ENCODE measurements at places on chromosomes 16 and 17.

DNA sequence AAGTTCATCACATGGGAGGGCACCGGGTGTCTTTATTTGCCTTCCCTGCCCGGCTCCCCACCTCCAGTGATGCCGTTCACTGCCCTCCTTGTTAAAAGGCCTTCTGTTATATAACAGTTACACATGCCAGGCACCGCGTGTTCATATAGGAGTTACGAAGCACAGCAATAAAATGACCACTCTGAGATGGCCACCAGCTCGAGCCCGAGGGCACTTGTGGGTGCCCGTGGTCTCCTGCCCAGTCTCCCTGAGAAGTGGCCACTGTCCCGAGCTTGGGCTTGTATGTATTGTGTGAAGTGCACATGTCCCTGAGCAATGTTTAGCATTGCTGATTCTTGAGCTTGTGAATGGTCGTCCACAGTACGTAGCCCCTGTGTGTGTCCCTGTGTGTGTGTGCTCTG lies 355.6 kb downstream of the SEC14L1 start:
- no peak for DNase-seq

GRCh38 chr16:22366889-22367288 lies 7.5 kb downstream of the CDR2 start:
- DNase-seq: no peak

DNA sequence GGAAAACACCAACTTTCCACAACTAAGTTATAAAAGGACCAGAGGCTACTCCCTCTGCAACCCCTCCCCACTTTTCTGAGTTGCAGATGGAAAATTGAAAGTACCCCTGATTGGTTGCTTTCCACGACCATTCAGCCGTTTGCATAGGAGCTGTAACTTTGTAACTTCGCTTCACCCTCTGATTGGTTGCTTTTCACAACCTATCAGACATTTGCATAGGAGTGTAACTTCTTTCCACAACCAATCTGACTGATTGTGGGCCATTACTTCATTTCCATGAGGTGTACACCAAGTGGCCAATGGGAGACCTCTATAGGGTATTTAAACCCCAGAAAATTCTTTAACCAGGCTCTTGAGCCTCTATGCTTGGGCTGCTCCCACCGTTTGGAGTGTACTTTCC lies 644.1 kb downstream of the WWOX start:
- no peak for DNase-seq

GRCh38 chr17:4135489-4135888 lies 7.3 kb downstream of the ZZEF1 start:
- DNase-seq: no peak

GRCh38 chr16:555528-556473 lies 4.4 kb upstream of the PRR35 start:
- no peak for DNase-seq

DNA sequence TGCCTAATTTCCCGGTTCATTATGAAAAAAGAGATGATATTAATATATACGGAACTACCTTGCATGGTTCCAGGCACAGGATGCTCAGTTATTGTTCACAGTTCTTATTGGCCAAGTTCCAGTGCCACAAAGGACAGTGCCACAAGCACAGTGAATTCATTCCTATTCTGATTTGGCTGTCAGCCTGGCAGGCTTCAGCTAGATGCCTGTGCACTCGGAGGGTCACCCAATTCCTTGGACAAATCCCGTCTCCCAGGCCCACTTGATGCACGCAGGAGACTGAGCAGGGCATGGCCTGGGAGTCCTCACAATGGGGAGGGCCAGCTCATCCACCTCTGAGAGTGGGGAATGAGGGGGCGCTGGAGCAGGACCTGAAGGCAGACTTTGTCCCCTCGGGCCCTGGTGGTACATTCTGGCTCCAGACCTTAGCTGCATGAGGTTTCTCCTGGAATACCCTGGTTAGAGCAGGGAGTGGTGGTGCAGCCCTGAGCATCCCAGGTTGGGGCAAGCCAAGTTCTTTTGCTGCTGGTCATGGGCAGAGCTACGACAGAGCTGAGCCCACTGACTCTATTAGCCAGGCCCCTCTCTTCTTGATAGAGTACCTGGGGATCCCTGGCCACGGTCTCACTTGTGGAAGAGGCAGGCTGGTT lies 41.4 kb downstream of the MIS12 start:
- DNase-seq: no peak

- peak; percentile 34 for DNase-seq
These were observed 21.3 kb upstream of the EMP2 start for GRCh38 chr16:10601444-10602408.

DNA sequence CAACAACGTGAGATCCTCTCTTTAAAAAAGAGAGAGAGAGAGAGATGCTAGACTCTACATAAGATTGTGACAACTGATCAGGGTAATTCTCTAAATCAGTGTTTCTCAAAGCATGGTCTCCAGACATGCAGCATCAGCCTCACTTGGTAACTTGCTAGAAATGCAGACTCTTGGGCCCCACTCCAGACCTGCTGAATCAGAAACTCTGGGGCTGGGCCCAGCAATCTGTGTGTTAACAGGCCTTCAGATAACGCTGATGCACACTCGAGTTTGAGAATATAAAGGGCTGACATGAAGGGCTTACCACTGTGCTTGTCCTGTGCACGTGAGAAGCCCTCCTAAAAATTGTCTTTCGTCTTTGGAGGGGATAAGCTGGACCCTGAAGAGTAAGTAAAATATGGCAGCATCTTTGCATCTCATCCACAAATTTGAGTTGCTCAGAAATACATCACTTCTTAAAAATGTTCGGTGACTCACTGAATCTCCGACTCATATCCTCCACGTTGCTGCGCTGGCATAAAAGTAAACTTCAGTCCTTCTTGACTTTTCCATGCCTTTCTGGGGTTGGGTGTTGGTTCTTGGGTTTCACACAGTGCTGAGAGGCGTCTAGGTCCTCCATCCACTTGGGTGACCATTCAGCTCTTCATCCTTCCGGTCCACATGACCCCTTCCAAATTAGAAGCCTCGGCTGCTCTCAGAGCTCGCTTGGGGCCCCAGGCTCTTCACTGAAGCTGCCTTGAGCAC lies 26.1 kb upstream of the KDM8 start:
- DNase-seq: peak; percentile 89

- peak; percentile 37 for DNase-seq
These were observed 3.4 kb downstream of the MYO18A start for GRCh38 chr17:29176558-29177351.

DNA sequence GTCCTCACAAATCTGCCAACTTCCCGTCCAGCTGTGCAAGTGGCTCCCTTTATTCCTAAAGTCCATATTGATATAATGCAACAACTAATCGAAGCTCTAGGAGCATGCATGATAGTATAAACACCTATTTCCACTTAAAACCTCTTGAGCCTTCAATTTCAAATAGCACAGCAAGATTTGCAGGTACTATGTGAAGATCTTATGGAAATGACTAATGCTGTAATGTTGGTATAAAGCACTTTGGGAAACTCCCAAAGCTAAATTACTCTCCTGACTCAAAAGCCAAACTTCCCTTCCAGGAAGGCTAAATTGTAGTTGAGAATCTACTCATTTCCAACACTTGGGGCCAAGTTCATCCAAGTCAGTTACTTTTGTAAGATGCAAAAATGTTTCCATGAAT lies 287.6 kb upstream of the CDH11 start:
- DNase-seq: peak; percentile 63

DNA sequence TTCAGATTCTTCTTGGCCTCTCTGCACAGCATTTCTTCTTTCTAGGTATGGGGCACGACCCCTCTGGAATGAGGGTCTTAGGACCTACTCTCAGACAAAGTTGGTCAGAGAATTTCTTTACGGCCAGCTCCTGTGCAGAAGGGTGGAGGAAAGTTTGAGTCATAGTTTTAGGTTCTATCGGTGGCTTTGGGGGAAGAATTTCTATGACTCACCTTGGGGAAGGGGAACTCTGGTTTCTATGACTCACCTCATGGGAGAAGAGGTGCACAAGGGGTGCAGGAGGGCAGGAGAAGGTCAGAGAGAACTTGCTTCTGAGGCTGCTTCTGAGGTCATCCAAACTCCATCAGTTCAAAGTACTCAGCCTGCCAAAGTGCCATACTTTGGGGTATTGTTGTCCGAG lies 2.5 kb upstream of the ABCC12 start:
- peak; percentile 62 for DNase-seq

- no peak for DNase-seq
These were observed 2.0 kb upstream of the FOXF1 start for GRCh38 chr16:86508028-86508946.

DNA sequence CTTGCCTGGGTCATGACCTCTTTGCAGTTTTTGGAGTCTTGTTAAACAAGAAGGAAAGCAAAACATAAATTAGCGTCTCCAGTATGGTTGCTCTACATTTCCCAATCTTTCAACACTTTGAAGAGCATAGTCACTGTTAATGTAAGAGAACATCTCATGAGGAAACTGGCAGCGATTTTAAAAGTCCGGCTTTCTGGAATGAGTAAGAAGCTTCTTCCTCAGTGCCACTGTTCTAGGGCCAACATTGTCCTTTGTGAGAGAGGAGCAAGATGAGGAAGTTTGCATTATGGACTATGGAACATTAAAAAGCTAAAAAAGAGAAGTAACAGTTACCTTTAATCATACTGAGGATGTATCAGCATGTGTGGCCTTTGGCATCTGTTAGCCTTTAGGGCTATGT lies 73.1 kb downstream of the WNT3 start:
- no peak for DNase-seq

DNA sequence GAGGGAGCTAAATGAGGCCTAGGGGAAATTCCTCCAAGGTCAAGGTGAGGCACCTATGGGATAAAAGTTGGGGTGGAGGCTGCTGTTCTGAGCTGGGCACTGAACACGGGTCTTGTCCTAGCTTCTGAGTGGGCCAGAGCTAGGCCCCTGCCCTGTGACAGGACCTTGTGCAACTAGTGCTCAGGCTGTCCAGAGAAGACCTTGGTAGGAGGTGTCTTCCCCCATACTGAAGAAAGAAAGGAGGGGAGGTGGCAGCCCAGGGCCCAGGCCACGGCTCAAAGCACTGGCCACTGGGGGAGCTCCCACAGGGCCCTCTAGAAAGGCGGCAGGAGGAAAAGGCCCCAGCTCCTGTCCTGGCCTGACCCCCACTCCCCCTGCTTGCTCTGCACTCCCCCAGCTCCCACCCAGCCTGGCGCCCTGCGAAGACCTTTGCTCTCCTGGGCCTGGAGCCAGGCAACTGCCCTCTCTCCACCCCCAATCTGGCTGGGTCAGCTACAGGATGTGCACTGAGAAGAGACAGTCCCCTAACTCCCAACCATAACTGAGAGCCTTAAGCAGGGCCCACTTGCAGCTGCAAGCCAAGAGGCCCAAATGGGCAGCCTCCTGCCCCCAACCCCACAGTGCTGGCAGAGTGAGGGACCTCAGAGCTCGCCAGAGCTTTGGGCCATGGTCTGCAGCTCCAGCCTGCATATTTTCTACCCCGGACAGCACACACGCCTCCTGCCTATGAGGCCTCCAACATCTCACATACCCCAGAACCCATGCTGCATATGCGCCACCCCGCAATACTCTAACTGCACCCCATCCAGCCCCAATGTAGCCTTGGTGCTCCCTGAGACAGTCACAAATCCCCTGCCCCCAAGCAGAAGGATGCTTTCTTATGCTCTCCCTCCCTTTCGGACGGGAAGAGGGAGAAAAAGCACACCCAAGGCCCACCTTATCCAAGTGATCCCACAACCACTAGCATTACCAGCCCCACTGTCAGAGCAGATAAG lies 15.3 kb downstream of the HSD11B2 start:
- DNase-seq: no peak

GRCh38 chr16:31496670-31497069 lies 11.5 kb downstream of the RUSF1 start:
- no peak for DNase-seq

- no peak for DNase-seq
These were observed 2.3 kb upstream of the TPPP3 start for GRCh38 chr16:67395458-67396158.

- DNase-seq: no peak
These were observed 79.0 kb downstream of the CA10 start for GRCh38 chr17:52079496-52079895.

DNA sequence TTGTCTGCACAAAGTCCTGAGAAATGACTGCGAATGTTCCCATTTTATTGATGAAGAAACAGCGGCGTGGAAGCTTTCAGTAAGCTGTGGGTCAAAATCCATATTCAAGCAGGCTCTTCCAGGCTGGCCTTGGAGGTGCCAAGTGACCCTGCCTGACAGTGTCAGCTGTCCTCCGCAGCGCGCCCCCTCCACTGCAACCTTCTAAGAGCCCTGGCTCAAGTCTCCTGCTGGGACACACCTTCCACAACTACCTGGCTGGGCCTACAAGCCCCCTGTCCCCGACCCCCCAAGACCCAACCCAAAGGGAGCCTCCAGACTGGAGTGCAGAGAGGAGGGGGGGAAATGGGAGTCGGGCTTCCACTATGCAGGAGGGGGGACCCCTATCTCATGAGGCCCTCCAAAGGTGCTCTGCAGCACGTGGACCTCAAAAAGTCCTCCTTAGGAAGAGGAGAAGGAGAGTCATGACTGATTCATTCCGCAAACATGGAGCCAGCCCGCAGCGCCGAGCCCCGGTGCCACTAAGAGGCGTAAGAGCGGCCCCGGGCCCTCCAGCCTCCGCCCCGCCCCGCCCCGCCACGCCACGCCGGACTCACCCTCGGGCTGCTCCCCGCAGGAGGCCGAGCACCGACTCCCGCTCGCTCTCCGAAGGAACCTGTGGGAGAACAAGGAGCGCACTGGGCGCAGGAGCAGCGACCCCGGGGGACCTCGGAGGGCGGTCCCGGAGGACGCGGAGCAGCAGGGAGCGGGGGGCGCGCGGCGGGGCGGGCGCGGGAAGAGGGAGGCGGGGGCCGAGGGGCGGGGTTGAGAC lies 574 bp downstream of the MPP3 start:
- DNase-seq: peak; percentile 54

GRCh38 chr17:76862494-76862893 lies 5.7 kb upstream of the MGAT5B start:
- no peak for DNase-seq

DNA sequence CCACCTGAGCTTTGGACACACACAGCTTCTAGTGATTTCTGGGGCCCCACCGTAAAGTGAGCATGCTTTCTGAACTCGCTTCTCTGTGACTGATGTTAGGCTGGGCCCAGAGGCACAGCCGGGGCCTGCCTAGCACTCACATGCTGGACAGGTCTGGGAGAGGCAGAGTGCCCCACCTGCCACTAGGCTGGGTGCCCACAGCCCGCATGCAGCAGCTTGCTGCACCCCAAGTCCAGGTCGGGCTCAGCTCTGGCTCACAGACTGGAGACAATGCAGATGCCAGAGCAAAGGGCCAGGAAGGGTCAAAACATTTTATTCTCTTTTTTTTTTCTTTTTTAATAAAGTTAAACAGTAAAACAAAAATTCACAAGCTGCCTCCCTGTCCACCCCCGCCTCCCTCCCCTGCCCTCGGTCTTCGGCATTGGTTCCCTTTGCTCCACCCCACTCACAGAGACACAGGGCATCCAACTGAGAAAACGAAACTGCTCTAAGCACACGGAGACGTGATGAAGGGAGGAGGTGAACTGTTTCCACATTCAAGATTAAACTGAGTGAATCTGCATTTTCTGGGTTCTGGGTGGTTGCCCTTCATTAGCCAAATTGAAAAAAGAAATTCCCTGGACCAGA lies 9.7 kb downstream of the CNP start:
- DNase-seq: peak; percentile 69

- no peak for DNase-seq
These were observed 576 bp downstream of the EPOP start for GRCh38 chr17:38674014-38674748.

- no peak for DNase-seq
These were observed 29.2 kb upstream of the C16orf78 start for GRCh38 chr16:49344401-49344800.

GRCh38 chr17:57892820-57893595 lies 43.2 kb upstream of the MRPS23 start:
- peak; percentile 100 for DNase-seq

- DNase-seq: no peak
These were observed 10.7 kb upstream of the STX4 start for GRCh38 chr16:31022544-31023251.

- DNase-seq: no peak
These were observed 35.4 kb upstream of the ADORA2B start for GRCh38 chr17:15909481-15909991.
